KBM-7 (cell line): ENCODE measurements at places on chromosomes 7 and 10.

DNA sequence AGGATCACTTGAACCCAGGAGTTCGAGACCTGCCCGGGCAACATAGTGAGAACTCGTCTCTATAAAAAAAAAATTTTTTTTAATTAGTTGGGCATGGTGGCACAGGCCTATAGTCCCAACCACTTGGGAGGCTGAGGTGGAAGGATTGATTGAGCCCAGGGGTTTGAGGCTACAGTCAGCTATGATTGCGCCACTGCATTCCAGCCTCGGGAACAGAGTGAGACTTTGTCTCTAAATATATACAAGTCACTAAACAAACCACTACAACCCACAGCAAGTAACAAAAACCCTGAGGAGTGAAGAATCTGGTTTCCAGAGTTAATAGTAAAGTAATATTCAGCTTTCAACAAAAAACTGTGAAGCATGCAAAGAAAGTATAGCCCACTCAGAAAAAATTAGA, 32.7 kb upstream of the HHEX start:
- DNase-seq, result no peak

DNA sequence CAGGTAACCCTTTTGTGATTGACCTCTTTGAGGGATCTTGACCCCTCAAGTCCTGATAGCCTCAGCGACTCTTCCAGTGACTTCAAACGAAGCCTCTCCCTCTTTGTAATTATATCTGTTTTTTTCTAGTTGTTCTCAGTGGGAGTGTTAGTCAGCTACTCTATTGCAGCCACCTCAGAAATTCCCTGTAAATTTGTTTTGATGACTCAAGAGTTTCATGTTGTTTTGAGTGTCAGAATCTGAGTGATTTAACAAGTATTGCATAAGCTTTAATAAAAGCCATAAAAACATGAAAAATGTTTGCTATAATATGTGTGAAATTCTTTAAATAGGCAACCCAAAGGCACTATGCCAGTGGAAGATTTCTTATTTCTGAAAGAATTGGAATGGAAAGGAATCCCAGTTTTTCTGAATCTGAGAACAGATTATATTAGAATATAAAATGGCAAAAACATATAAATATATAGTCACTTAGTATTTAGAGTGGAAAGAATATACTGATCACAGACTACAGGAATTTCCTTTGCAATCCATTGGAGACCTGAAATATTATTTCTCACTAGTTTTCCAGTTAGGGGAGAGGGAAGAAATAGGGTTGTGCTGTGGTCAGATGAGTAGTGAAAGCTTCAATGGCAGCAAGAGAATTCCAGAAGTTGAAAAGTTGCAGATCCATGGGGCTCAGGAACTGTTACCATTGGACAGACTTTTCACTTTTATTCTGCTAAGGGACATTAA, 94.4 kb upstream of the SEMA3C start:
- no peak for DNase-seq

- no peak for DNase-seq
These were observed 19.3 kb downstream of the JAZF1 start for GRCh38 chr7:28161331-28161730.

DNA sequence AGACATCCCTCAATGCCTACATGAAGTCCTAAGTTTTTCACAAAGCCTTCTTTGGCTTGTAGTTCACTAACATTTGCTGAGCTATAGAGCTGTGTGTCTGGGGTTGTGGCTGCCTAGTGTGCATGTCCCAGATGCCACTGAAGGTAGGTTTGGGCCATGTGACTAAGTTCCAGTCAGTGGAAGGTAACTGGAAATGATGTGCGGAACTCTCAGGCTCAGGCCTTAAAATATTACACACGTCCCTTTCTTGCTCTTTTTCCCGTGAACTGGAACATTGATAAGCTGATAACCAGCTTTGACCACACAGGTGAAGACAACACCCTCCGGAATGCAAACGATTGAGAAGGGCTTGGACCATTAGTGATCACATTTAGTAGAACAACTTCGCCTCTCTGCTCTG, 358.1 kb downstream of the GATA3 start:
- DNase-seq, result no peak

DNA sequence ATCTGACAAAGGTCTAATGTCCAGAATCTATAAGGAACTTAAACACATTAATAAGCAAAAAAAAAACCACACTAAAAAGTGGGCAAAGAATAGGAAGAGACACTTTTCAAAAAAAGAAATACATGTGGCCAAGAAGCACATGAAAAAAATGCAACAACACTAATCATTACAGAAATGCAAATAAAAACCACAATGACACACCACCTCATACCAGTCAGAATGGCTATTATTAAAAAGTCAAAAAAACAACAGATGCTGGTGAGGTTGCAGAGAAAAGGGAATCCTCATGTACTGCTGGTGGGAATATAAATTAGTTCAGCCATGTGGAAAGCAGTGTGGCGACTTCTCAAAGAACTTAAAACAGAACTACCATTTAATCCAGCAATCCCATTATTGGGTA, 119.0 kb downstream of the LMBR1 start:
- DNase-seq, result no peak

GRCh38 chr7:47478926-47479711, 102.8 kb downstream of the TNS3 start:
- DNase-seq, result no peak
